ENCODE measurements at places on chromosomes 13 and 19. TPM values are rescaled to one million over a fixed set of nuclear protein-coding genes. Genes with fewer than 3 reads are reported as not detected.

Gene C13orf46
- 1.8 TPM for polyA plus RNA-seq

Gene CLDN10
- 0.20 TPM for polyA plus RNA-seq

Gene MYPOP
- 1.6 TPM for polyA plus RNA-seq

Gene B3GNT3
- polyA plus RNA-seq, result not detected

Gene ETV2
- 0.91 TPM for polyA plus RNA-seq

Gene ANGPTL8
- polyA plus RNA-seq, result not detected

Gene ERCC2
- polyA plus RNA-seq, result 13.7 TPM

Gene FLT1
- 12.9 TPM for polyA plus RNA-seq

Gene ZNF549
- 3.5 TPM for polyA plus RNA-seq

DNA sequence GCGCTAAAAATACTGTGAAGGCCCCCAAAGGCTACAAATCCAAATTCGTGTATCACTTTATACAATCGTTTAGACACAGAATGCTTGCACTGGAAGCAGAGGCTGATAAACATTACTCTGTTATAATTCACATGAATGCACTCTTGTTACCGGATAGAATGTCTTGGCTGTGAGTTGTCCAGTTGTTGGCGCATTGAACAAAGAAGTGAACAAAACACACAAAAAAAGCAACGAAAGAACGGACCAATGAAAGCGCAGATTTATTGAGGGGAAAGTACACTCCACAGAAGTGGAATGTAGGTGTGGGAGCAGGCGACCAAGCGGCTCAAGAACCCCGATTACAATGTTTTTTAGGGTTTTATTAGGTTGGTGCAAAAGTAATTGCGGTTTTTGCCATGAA, 529 bp upstream of the ZNF418 start:
- no peak for DNase-seq

GRCh38 chr13:104809483-104809882, 1726.0 kb downstream of the EFNB2 start:
- DNase-seq, result no peak

DNA sequence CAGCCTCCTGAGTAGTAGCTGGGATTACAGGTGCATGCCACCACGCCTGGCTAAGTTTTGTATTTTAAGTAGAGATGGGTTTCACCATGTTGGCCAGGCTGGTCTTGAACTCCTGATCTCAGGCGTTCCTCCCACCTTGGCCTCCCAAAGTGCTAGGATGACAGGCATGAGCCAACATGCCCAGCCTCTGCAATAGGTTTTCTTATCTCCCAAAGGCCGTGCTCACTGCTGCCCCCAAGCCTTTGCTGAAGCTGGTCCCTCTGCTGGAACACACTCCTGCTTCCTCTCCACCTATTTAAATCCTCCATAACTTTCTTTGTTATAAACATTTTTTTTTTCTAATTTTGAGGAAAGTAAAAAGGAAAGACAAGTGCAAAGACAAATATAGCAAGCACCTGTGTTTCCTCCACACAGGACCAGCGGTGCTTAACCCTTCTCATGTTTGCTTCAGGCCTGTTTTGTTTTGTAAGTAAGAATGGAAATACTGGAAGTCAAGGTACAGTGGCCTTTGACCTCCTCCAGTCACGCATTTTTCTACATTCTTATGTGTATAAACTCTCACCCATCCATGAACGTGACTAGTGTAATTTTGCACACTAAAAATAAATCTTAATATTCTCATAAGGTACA, 14.5 kb upstream of the TNFAIP8L1 start:
- DNase-seq, result no peak

- DNase-seq, result no peak
Observed at GRCh38 chr19:16889883-16890460, 1.2 kb downstream of the F2RL3 start.

GRCh38 chr19:40270362-40271089, 14.6 kb downstream of the AKT2 start:
- DNase-seq, result no peak

DNA sequence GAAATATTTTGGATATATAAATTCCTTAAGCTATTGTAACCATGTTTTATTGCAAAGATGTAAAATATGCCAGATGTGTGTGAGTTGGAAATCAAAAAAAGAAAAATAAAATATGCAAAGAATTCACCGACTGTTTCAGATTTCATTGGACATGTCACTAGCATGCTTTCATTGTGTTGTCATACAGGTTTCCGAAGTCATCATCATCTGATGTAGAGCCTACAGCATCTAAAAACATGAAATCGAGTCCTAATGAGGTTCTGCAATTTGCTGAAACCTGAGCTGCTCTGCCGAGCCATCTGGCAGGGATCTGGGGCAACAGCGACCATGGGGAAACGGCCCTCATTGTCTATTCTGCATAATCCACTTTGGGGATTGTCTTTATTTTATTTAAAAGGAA, 196.1 kb upstream of the MAB21L1 start:
- DNase-seq, result peak; percentile 30

DNA sequence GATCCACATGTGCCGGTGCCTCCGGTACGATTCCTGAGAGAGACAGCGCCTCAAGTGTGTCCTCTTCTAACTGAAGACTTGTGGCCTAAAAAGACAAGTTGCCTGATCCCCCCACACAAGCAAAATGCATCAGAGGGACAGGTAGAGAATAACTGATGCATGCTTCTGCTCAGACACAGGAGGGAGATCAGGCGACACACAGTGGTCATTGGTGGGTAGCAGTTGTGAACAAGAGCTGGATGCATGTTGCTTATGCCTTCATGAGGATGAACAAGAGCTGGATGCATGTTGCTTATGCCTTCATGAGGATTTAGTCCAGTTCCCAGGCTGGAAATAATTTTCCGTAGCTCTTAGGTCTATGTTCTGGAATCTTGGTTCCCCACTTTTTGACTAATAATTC, 505.6 kb downstream of the MYO16 start:
- DNase-seq, result no peak

DNA sequence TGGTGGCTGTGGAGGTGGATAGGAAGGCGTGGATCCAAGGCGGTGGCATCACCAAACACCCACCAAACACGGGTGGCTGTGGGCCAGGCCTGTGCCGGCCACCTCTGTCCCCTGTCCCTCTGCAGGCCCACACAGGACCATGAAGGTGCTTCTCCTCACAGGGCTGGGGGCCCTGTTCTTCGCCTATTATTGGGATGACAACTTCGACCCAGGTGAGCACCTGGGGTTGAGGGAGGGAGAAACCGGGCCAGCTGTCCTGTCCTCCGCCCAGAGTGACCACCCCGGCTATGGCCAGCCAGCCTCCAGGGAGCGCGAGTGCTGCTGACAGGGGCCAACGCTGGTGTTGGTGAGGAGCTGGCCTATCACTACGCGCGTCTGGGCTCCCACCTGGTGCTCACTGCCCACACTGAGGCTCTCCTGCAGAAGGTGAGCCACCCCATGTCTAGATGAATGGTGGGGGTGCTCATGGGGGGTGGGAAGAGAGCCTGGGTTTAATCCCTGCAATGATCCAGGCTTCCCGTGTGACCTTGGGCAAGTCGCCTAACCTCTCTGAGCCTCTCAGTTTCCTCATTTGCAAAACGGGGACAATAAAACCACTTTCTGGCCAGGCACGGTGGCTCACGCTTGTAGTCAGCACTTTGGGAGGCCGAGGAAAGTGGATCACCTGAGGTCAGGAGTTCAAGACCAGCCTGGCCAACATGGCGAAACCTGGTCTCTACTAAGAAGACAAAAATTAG, 4.0 kb downstream of the HSD11B1L start:
- DNase-seq, result no peak

DNA sequence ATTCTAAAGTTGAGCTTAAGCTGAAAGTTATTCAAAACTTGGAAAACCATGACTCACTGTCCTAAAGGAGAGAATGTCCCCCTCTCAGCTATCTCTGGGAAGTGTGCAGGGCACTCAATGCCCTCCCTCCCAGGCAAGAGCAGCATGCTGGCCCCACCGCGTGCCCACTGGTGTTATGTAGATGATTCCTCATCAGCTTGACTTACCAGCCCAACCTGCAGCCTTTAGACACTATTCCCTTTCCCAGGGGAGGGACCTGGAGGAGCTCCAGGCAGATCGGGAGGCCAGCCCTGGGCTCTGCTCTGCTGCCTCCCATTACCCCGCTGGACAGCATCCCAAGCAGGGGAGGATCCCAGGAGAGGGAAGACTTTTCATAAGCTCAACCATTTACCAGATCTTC, 124.6 kb downstream of the FGF14 start:
- DNase-seq, result no peak

- DNase-seq, result no peak
Observed at GRCh38 chr13:24709186-24709913, 29.1 kb downstream of the ATP12A start.

GRCh38 chr19:43692385-43692784, 22.4 kb upstream of the PLAUR start:
- no peak for DNase-seq

- no peak for DNase-seq
Observed at GRCh38 chr13:23574421-23575145, 4.4 kb downstream of the TNFRSF19 start.

GRCh38 chr13:39036212-39036611, 1.7 kb downstream of the PROSER1 start:
- DNase-seq, result peak; percentile 37

Data from GM23248 (cell line).